ENCODE measurements at places on chromosomes 3 and 15.

DNA sequence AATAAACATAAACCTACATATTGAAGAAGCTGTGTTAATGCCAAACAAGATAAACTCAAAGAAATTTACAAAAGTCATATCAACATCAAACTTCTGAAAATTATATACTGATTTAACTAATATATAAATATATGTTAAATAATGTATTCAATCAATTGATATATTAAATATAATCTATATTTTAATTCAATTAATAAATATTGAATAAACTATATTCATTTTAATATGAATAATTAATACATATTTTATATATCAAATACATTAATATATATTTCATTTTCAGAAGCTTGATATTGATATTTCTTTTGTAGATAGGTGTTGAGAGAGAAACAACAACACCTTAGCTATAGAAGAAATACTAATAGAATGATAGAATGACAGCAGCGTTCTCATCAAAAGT lies 768.1 kb downstream of the MECOM start:
- no peak for DNase-seq

DNA sequence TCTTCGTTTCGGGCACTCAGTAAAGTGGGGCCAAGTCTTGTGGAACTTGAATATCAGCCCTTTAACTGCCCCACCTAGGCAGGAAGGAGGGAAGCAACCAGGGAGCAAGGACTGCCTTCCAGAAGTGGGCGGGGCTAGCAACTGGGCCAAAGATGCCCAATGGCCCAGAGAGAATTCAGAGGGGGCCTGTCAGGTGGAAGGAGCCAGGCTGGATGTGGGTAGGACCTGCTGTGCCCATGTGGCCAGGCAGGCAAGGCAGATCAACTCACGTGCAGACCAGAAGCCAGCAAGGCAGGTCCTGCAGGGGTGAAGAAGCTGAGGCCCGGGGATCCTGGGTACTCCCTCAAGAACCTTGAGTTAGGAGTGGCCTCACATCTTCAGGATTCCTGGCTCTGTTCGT lies 5.5 kb downstream of the MAP6D1 start:
- no peak for DNase-seq

GRCh38 chr3:50164984-50165909 lies 10.1 kb downstream of the SEMA3F start:
- DNase-seq: peak; percentile 40

GRCh38 chr15:56244038-56244810 lies 545 bp upstream of the RFX7 start:
- DNase-seq: peak; percentile 23

GRCh38 chr3:174170248-174170647 lies 688.9 kb upstream of the NAALADL2 start:
- no peak for DNase-seq

DNA sequence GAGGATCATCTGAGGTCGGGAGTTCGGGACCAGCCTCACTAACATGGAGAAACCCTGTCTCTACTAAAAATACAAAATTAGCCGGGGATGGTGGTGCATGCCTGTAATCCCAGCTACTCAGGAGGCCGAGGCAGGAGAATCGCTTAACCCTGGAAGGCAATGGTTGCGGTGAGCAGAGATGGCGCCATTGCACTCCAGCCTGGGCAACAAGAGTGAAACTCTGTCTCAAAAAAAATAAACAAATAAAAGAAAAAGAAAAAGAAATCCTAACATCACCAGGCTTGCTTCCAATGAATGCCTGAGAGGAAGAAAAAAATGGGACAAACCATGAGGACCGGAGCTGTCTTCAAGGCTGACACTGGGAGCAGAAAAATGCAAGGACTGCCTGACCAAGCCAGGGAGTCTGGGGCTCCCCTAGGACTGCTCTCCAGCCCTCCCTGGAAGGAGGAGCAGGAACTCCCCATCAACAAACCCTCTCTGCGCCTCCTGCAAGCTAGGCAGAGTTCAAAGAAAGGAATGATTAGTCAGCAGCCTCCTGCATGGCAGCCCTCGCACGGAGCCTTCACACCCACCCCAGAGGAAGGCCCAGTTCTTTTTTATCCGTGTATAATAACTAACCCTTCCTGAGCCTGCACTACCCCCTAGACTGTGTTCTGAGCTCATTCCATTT lies 55.4 kb downstream of the NUP210 start:
- DNase-seq: peak; percentile 24

GRCh38 chr3:12980596-12981290 lies 92.5 kb downstream of the IQSEC1 start:
- no peak for DNase-seq

DNA sequence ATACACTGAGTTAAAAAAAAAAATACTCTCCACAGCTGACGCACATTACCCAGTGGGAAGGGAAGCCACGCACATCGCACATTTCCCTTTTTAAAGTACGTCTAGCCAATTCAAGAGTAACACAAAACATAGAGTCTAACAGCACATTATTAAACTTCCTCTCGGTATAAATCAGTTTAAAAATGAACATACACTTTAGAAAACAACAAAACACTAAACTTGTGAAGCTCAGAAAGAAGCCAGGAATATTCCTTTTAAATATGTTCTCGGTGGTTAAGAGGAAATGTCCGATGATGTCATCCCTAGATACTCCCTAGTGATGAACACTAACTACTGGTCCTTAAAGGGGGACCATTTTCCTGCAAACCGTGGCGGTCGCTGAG lies 721 bp downstream of the MYEF2 start:
- no peak for DNase-seq

- no peak for DNase-seq
These were observed 127.1 kb upstream of the RBMS3 start for GRCh38 chr3:29153811-29154210.

DNA sequence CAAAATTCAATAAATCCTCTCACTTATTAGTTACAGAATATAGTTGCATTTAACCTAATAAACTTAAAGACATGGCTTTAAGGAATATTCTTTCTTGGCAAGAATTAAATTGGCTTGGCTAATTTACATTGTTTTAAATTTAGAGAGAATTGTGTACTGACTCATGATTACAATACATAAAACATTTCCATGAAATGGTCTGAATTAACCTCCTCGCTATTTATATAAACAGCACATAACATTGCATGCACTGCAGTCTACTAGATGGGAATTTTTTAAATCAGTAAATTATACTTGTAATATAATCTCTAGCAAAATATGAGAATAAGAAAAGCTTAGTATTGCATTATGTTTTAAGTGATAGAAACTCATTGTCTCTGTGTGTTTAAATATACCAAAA lies 268.9 kb downstream of the SHOX2 start:
- DNase-seq: no peak

DNA sequence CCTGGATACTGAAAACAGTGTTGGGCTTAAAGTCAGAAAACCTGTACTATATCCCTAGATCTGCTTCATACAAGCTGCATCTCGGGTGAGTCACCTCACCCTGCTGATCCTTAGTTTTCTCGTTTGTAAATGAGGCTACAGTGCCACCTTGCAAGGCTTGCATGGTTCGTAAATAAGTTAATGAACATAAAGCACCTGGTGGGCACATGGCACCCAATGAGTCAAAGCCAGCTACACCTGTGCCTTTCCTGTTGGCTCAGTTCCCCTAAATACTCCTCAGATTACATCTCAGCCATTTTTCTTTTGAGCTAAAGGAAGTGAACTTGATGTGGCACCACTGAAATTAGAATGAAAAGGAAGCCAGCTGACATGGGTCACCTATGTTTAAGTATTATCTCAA lies 26.5 kb downstream of the RTP1 start:
- DNase-seq: no peak

GRCh38 chr3:140096037-140096436 lies 161.1 kb downstream of the CLSTN2 start:
- DNase-seq: no peak

DNA sequence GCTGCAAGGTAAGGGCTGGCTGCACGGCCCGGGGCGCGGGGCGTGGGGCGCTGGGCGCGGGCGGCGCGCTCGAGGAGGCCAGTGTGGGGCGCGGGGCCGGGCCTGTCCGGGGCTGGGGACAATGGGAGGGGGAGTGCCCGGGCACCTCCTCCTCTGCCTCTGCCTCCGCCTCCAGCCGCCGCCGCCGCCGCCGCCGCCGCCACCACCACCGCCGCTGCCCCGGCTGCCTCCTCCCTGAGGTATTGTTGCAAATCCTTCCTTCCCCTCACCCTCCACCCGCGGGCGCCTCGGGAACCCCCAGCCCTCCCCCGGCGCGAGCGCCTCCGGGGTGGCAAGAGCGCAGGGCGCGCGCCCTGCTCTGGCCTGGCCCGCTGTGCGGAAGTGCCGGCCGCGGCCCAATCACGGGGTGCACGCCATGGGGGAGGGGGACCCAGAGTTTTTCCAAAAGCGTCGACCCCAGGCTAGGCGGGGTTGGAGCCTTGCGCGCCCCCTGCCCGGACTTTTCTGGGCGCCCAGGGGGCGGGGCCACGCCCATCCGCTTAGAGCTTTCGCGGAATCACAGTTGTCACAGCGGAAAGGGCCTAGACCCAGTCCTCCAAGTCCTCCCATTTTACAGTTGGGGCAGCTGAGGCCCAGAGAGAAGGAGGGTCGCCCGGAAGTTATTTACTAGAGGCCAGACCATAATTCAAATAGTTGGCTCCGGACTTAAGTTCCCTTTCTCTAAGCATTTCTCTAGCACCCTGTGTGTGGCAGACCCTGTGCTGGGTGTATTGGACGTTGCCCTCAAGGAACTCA lies at the start of gene LPP:
Gene LPP, plus strand, starts transcription at position 144 of the 795 bp plus-strand sequence. CDS start 251,964 bp downstream, outside the sequence.
- DNase-seq: no peak

DNA sequence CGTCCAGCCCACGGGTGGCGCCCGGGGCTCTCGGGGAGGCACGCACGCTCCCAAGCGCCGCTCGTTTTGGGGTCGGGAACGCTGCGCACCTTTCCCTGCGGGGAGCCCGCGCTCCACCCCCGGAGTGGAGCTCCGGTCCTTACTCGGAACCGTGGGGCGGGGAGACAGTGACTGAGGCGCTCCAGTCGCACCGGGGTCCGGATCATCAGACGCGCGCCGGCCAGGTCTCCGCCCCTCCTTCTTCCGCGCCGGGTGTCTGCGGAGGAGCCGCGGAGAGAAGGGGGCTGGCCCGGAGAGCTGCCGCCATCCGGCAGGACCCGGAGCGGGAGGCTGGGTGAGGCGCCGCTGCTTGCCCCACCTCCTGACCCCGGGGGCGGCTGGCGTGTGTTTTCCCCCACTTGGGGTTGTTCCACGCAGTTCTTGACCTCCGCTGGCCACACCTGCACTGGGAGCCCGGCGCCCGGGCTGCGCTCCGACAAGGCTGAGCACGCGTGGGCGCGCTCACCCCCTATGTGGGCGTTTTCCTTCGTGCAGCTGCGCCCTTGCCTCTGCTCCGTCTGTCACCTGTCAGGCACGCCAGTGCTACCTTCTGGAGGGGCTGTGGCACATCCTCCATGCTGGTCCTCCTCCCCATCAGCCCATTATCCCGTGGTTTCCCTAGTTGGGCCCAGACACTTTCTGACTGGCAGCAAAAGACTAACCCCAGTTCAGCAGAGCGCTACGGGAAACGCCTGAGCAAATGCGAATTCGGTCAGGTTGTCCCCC lies at the start of gene MCF2L2:
Gene MCF2L2, minus strand, starts transcription at position 173 of the 765 bp plus-strand sequence. CDS start 642 bp downstream, outside the sequence.
- no peak for DNase-seq

- DNase-seq: no peak
These were observed 3.1 kb downstream of the CIAO2A start for GRCh38 chr15:64090527-64090926.

- DNase-seq: no peak
These were observed 40.2 kb downstream of the SUCLG2 start for GRCh38 chr3:67614195-67614594.

- no peak for DNase-seq
These were observed 41.1 kb upstream of the PLXNA1 start for GRCh38 chr3:126941721-126942270.

GRCh38 chr3:89300981-89301380 lies 193.6 kb downstream of the EPHA3 start:
- DNase-seq: no peak

- DNase-seq: no peak
These were observed 15.1 kb downstream of the DUSP7 start for GRCh38 chr3:52041118-52041731.

DNA sequence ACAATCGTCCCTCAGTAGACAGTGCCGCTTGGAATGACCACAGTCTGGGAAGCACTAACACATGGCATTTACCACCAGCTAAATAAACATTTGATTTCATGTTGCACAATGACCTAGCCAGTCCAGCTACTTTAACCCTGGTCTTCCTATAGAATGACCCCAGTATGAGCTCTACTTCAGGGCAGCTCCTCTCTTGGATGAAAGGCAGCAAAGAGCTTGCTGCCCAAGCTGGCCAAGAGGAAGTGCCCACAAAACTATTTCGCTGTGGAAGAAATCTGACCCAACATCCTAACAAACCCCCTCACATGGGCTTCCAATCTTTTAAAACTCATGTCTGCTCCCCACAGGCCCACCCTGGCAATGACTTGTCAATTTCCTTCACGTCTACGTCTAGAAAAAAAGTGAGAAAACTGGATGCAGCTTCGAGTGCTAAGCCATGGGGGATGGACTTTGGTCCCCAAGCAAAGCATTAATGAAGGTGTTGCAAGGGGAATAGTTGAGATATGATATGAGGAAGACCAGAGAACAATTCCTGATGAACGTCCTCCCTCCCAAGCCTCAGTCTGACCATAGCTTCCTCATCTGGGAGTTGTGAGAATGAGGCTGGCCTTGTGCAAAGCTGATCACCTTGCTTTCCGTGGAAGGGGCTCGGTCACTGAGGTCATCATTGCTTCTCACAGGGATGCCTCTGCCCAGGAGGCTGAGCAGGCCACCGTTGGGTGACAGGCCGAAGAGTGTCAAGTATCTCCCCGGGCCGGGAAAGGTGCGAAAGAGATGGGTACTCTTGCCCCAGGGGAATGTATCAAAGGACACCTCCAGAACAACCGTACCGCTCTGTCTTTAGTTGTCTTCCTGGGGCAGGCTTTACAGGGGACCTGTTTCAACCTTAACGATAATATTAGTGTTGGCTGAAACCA lies 964 bp downstream of the SLC25A20 start:
- DNase-seq: no peak

DNA sequence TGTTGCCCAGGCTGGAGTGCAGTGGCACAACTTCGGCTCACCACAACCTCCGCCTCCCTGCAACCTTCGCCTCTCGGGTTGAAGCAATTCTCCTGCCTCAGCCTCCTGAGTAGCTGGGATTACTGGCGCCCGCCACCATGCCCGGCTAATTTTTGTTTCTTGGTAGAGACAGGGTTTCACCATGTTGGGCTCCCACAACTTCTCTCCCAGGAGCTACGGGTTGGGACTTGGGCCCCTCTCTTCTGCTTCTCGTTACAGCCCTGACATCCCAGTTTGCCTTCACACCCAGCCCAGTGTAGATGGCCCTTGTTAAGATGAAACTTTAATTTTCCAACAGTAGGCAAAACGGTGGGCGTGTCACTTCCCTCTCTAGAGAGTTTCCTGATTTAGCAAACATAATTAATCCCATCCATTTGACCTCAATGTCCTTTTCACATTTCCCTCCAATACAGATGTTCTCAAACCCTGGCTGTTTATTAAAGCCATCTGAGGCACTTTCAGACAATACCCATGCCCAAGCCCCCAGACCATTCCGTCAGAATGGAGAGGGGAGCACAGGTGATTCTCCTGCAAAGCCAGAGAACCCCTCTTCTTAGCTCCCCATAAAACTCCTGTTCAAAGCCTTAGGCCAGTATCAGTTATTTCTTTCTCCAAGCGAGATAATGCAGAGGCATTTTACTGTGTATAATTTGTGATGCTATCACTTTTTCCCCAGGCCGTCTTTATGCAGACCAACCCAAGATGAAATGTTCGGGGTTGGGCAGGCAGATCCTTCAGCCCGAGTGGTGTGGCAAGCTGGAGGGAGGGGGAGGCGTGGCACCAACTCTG lies 245.7 kb downstream of the XXYLT1 start:
- DNase-seq: no peak

GRCh38 chr15:81939604-81940440 lies 106.0 kb downstream of the MEX3B start:
- DNase-seq: no peak

GRCh38 chr15:99986297-99987118 lies 253.3 kb upstream of the LYSMD4 start:
- no peak for DNase-seq
